ENCODE measurements at places on chromosomes 3 and 15.
A peak's percentile ranks its signal among the peaks of the same experiment; 100 is the strongest.

- DNase-seq = no peak
Measured at GRCh38 chr3:156037356-156037755, 83.0 kb upstream of the KCNAB1 start.

- no peak for DNase-seq
Measured at GRCh38 chr3:128443771-128444170, 22.9 kb downstream of the DNAJB8 start.

DNA sequence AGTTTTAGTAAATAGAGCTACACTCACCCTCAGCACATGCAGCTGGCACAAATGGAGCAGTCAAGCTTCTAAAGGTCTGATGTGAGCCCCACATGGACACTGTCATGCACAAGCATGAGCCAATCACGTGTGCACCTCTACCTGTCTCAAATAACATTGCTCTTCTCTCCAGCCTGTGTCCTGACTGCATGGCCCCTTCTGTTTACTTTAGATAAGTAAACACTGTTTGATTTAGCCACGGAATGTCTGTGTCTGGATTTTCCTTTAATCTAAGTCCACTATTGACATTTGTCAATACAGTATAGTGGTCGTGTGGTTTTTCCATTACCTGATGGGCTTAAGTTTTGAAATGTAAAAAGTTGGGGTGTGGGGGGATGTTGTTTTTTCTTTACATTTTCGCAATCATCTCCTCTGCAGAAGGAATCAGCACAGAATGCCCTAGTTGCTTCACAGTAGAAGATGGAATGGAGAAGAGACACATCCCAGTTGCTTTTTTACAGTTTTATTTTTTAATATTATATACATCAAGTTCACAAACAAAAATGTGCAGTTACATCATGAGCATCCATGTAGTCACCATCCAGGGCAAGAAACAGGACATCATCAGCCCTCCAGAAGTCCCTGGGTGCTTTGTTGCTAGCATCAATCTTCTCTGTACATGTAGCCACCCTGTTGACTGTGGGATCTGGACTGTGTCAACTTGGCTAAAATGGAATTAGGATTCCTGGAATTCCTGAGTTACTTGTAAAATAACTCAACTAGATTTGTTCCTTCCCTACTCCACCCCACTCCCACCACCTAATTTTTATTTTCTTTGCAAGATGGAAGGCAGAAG, 146.1 kb downstream of the UACA start:
- DNase-seq = no peak

GRCh38 chr3:52893723-52894122, 3.6 kb downstream of the STIMATE start:
- DNase-seq = no peak

DNA sequence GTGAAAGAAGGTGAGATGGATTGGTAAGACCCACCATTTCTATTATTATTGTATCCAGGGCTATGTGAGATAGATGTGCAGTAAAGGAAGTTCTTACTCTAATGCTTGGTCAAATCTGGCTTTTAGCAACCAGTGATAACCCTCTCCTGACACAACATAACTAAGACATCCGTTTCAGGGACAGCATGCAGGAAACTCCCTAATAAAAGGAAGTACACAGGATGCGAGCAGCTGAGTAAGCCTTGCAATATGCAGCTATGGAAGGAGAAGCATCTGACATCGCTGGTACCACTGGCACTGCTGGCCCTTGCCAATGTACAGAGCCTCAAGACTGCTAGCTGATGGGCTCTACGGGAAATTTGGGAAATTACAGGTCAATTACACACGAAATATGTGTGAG, 662.3 kb downstream of the NR2F2 start:
- no peak for DNase-seq

DNA sequence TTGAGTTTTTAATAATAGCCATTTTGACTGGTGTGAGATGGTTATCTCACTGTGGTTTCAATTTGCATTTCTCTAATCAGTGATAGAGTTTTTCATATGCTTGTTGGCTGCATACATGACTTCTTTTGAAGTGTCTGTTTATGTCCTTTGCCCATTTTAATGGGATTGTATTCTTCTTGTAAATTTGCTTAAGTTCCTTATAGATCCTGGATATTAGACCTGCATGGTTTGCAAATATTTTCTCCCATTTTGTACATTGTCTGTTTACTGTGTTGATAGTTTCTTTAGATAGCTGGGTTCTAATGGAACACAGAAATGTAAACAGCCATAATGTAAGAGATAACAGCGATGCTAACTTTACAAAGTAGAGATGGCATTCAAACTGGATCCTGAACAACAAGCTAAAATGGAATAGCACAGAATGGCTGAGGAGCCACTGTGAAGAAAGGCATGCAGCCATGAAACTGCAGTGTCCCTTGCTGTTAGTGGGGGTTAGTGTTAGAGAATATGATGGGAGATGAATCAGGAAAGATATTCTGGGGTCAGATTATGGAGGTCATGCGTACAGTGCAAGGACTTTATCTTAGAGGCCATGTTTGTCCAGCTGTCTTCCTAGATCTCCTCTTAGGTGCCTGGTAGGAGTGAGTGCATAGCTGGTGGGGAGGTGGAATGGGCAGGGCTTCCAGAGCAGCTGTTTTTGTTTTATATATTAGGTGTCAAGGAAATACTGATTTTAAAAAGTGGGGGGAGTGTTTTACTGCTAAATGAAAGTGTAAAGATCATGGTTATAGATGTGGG, 48.1 kb downstream of the BBS4 start:
- DNase-seq = no peak

- no peak for DNase-seq
Measured at GRCh38 chr3:139283301-139283700, 60.5 kb upstream of the MRPS22 start.

DNA sequence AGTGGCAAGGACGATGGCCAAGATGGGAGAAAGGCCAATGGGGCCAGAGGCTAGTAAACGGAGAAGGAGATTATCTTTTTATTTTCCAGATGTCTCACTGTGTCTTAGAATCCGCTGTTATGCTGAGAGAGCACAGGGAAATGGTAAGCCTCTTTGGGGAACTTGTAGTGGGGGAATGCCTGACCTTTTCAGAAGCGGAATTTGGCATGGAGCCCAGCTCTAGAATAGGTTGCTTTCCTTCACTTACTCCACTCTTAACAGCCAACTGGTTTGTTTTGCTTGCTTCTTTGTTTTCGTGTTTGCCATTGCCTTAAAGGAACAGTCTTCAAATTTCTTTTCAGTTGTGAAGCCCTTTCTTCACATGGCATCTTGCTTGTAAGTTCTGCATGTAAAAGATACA, 316.2 kb upstream of the THRB start:
- DNase-seq = no peak

GRCh38 chr15:92662762-92663161, 7.2 kb upstream of the FAM174B start:
- DNase-seq = no peak

- no peak for DNase-seq
Measured at GRCh38 chr3:126266291-126266840, 86.0 kb upstream of the ALDH1L1 start.

- DNase-seq = no peak
Measured at GRCh38 chr3:43497422-43497821, 124.4 kb downstream of the ANO10 start.

DNA sequence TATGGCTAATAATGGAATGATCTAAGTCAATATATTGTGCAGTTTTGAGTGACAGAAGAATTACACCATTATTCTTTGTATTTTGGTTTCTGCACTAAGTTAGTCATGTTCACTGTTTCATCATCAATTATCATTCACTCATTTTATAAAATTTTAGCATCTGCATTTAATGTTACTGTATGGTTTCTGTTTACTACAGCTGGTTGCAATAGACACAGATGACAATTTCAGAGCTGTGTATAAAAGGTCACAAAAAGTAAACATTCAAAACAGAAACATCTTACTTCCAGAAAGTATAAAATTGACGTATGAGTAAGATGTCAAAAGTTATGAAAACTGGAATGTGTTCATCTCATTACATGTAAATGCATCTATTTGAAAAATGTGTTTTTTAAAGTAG, 111.1 kb upstream of the GBE1 start:
- no peak for DNase-seq

- DNase-seq = no peak
Measured at GRCh38 chr3:120344349-120344748, 4.8 kb downstream of the LRRC58 start.

GRCh38 chr3:138434875-138435772, 708 bp downstream of the ESYT3 start:
- no peak for DNase-seq

GRCh38 chr3:55194376-55194775, 266.5 kb upstream of the LRTM1 start:
- DNase-seq = no peak

GRCh38 chr3:51269466-51269865, 115.6 kb upstream of the MANF start:
- DNase-seq = no peak

DNA sequence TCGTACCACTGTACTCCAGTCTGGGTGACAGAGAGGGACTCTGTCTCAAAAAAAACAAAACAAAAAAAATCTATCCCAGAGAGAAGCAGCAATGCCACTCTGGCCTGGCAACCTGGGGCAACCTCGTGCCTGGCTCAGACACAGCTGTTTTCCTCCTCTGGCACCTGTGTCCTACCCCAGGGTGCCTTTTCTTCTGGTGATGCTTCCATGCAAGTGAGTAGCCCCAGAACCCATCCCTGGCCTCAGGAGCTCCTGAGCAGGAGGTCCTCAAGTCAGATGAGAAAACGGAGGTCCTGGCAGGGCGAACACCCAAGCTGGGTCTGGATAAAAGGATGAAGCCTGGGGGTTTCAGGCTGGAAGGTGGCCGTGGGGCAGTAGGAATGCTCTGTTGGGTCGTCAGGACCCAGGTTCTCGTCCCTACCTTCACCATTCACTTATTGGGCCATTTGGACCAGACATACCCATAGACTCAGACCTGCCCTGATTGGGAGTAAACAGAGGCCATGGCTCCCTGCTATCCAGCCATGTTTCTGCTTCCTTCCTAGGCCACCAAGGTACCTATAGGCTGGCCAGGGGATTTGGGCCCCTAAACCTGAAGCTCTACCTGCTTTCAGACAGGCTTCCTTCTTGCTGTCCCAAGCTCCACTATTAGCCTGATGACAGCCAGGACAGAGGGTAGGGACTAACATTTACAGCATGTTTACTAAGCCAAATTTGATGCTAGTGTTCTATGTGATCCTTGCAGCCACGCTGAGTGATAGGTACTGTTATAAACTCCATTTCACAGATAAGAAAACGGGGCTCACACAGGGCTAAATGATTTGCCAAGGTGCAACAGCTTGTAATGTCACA, 102.2 kb downstream of the DAPK2 start:
- DNase-seq = no peak

DNA sequence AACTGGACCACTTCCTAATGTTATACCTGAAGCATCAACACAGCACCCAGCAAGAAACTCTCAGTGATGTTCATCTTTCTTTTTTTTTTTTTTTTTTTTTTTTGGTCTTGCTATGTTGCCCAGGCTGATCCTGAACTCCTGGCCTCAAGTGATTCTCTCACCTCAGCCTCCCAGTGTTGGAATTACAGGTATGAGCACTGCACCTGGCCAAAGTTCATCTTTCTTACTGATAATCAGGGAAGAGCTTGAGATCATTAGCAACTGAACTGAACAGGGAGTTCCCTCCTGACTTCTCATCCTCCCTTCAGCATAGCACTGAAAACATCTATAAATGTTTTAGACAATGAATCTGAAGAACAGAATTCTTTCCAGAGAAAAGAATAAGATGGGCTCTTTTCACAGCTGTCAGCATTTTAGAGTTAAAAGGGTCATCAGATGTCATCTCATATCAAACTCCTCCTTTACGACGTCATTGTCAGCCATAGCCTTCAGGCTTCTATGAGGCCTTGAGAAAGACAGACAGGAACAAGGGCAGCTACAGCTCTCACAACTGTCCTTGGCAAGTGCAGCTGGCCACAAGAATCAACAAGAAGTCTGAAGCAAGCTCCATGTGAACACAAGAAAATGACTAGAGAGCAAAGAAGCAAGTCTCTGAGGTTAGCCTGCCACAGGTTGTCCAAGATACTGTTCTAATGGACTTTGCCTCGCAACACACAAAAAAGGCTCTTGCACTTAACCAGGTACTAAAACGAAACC, 33.8 kb downstream of the SCAP start:
- no peak for DNase-seq

DNA sequence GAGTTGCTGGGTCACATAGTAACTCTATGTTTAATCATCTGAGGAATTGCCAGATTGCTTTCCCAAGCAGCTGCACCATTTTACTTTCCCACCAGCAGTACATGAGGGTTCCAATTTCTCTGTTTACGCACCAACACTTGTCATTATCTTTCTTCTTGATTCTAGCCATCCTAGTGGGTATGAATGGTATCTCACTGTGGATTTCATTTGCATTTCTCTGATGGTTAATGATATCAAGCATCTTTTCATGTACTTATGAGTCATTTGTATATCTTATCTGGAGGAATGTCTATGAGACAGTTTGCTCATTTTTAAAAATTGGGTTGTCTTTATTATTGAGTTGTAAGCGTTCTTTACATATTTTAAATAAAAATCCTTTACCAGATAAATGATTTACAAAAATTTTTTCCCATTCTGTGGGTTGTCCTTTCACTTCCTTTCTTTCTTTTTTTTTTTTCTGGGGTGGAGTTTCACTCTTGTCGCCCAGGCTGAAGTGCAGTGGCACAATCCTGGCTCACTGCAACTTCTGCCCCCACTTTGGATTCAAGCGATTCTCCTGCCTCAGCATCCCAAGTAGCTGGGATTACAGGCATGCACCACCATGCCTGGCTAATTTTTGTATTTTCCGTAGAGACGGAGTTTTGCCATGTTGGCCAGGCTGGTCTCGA, 8.9 kb upstream of the SGO1 start:
- no peak for DNase-seq

- DNase-seq = peak; percentile 8
Measured at GRCh38 chr3:122356402-122356801, 26.6 kb downstream of the MIX23 start.

DNA sequence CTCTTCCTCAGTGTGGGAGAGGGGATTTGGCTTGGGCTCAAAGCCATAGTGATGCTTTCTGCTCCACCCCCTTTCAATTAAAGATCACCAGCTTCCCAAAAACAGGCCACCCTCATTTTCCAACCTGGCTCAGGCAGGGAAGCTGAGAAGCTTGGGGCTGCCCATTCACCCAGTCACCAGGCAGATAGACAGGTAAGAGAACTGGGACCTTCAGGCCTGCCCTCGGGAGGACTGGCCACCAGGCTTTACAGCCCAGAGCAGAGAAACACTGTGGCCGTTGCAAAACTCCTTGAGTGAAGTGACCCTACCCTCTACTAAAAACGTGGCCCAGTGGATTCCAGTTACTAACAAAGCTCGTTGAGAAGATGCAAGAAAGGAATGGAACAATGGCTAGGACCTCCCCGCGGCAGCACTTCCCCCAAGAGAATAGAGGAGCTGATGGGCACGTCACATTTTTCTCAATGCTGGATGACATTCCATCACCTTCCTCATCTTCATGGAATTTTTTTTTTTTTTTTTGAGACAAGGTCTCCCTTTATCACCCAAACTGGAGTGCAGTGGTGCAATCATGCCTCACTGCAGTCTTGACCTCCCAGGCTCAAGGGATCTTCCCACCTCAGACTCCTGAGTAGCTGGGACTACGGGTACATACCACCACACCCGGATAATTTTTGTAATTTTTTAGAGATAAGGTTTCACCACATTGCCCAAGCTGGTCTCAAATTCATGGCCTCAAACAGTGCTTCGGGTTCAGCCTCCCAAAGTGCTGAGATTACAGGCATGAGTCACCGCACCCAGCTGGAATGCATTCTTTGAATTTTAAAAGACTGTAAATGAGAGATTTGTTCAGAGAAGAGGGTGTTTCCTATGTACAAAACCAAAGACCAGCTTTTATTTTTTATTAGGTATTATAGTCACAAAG, 37.9 kb downstream of the LIPC start:
- DNase-seq = no peak

- DNase-seq = no peak
Measured at GRCh38 chr3:57911593-57911992, 96.6 kb upstream of the FLNB start.

- no peak for DNase-seq
Measured at GRCh38 chr3:129966876-129967275, 7.6 kb upstream of the TRH start.
